Kidney glomerular epithelial cell (primary cell): ENCODE measurements at places on chromosomes 6 and 20.

GRCh38 chr20:35757098-35757705 is 14.6 kb upstream of the PHF20 start:
- no peak for DNase-seq

- DNase-seq: no peak
These were observed 1516.4 kb upstream of the DEFB115 start for GRCh38 chr20:29740951-29741593.

- no peak for DNase-seq
These were observed 25.3 kb upstream of the ZNFX1 start for GRCh38 chr20:49303065-49303552.

GRCh38 chr6:33824461-33825154 is 20.8 kb upstream of the MLN start:
- DNase-seq: no peak

- DNase-seq: peak; percentile 3
These were observed 82.8 kb downstream of the COL9A1 start for GRCh38 chr6:70219943-70220613.

GRCh38 chr6:96465321-96465903 is 56.2 kb upstream of the UFL1 start:
- DNase-seq: no peak

GRCh38 chr6:133918208-133918930 is 29.5 kb downstream of the TCF21 start:
- no peak for DNase-seq
